ENCODE measurements at places on chromosomes 6 and 20.

GRCh38 chr6:28693751-28694443 is 168.2 kb downstream of the GPX5 start:
- no peak for DNase-seq

- DNase-seq: no peak
Observed at GRCh38 chr20:1533059-1533458, 24.4 kb downstream of the SIRPD start.

GRCh38 chr20:53890443-53891305 is 179.7 kb downstream of the BCAS1 start:
- DNase-seq: no peak

- DNase-seq: no peak
Observed at GRCh38 chr6:72939004-72939403, 286.3 kb downstream of the KHDC1L start.

DNA sequence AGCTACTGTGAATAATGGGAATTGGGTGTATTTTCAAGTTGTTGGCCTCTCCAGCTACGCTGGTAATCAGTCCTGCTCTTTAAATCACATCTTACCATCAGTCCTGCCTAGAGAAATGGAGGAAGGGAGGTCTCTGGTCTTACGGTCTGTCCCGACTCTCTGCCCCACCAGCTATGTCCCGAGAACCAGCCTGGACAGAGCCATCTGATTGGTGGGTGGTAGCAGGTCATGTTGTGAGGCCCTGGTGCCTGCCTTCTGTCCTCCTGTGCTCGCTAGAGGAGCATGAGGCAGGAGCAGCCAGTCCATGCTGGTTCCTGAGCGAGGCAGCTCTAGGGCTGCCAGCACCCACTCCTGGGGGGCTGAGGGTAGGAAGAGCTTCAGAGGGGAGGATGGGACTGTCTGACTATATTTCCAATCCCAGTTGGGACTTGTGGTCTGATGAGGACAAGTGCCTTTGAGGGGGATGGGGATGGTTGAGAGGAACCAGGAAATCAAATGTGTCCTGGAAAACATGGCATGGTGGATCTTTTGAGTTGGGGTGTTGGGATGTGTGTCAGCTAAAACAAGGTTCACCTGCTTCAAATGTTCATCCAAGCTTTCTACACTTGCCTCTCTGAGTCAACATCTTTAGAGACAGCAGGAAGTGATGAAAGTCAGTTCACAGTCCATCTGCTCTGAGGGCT is 33.0 kb downstream of the SYNJ2 start:
- no peak for DNase-seq

GRCh38 chr6:3357678-3358077 is 98.9 kb downstream of the PSMG4 start:
- no peak for DNase-seq

GRCh38 chr6:125231574-125232343 is 70.0 kb downstream of the HDDC2 start:
- DNase-seq: no peak

- DNase-seq: no peak
Observed at GRCh38 chr6:297571-298232, 5.4 kb downstream of the DUSP22 start.

- DNase-seq: no peak
Observed at GRCh38 chr6:166167801-166168615, at the start of gene TBXT. Gene TBXT, minus strand, starts transcription at chr6:166167851. Its CDS starts 260 bp downstream, at chr6:166167591.

GRCh38 chr20:62725596-62726268 is 17.1 kb downstream of the NTSR1 start:
- no peak for DNase-seq

- DNase-seq: no peak
Observed at GRCh38 chr20:8661229-8661952, 407.5 kb upstream of the PLCB4 start.

DNA sequence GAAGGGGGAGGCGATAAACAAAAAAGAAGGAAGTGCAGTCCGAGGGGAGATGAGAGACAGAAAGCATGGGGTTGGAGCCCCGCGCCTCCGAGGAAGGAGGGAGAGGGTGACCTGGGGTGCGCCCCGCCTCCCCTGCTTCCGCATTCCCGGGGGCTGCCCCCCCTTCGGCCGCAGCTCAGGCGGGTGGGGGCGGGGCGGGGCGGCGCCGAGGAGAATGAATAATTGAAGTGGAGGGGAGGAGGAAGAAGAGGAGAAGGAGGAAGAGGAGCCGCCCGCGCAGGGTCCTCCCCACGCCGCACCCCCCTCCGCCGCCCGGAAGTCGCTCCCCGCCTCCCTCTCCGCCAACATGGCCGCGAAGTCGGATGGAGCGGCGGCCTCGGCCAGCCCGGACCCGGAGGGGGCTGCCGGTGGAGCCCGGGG is at the start of gene XKR7:
Gene XKR7 (plus strand): TSS at position 322 of the 420 bp plus-strand sequence. CDS start 25 bp downstream, at position 347.
- DNase-seq: no peak

GRCh38 chr6:167125410-167125809 is 2.5 kb downstream of the CCR6 start:
- DNase-seq: no peak

DNA sequence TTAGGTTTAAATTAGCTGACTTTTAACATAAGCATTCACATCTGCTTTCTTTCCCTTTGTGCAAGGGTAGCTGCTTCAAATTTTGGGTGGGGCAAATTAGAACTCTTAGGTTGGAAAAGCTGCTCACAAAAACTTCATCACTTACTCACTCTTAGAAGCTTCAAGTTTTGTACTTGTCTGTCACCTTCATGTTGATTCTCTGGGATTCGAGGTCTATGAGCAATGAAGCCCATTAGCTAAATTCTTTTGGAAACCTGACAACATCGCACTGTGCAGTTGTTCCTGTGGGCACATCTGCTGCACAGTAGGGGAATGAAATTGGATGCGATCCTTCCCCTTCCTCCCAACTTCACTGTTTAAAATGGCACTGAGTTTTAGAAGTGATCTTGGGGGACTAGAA is 156.1 kb downstream of the UBE3D start:
- no peak for DNase-seq
